ENCODE measurements at places on chromosomes 7 and 10.

DNA sequence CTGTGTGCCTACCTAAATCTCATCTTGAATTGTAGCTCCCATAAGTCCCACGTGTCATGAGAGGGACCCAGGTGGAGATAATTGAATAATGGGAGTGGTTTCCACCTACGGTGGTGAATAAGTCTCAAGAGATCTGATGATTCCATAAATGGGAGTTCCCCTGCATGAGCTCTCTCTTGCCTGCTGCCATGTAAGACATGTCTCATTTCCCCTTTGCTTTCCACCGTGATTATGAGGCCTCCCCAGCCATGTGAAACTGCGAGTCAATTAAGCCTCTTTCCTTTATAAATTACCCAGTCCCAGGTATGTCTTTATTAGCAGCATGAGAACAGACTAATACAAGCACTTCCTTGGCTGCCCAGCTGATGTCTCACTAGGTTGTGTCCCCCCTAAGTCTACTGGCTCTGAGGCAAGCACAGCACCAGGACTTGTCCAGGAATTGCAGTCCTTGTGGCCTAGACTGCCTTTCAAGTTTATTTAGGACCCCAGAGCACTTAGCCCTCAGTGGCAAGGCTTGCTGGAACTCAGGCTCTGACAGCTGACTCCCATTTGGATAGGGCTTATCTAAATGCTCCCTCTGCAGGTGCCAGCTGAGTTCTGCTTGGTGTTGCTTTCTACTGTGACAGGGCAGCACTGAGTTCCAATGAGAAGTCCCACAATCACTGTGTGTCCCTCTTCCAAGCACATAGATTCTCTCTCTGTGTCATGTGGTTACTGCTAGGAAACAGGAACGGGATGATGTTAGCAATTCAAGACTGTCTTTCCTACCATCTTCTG, 59.0 kb upstream of the TAS2R16 start:
- no peak for DNase-seq

DNA sequence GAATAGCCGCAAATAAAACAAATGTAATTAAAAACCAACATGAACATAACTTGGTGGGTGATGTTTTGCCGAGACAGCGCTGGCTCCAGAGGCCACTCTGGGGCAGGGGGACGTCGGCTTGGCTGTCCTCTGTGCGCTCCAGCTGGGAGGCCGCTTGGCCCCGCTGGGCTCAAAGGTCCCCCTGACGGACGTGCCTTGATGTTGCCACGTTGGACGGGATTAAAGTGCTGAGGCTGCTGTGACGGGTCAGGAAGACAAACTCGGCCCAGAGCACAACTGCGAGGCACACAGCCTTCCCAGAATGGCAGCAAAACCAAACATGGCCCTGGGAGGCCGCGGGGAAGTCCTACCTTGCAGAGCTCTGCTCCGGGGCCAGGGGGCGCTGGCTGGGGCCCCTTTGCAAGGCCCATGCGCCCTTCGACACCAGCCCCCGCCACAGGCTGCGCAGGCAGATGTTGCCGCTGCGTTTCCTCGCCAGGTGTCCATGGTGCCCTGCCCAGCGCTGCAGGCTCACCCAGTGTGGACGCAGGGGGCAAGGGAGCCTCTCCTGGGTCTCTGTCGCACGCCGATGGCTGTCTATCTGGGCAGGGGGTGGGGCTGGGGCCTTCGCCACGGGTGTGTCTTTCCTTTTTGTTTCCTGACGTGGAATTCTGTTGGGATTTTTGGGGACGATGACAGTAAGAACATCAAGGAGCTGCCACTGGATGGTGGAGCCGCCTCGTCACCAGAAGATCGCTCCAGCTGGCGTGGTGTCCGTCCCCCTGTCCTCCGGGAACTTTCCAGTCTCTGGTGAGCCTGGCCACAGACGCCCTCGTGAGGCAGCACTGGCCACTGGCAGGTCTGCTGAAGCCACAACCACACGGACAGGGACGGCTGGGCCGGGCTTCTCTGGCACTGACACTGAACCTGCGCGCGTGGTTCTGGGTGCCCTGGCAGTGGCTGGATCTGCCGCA, 99.6 kb upstream of the DIP2C start:
- peak; percentile 84 for DNase-seq

DNA sequence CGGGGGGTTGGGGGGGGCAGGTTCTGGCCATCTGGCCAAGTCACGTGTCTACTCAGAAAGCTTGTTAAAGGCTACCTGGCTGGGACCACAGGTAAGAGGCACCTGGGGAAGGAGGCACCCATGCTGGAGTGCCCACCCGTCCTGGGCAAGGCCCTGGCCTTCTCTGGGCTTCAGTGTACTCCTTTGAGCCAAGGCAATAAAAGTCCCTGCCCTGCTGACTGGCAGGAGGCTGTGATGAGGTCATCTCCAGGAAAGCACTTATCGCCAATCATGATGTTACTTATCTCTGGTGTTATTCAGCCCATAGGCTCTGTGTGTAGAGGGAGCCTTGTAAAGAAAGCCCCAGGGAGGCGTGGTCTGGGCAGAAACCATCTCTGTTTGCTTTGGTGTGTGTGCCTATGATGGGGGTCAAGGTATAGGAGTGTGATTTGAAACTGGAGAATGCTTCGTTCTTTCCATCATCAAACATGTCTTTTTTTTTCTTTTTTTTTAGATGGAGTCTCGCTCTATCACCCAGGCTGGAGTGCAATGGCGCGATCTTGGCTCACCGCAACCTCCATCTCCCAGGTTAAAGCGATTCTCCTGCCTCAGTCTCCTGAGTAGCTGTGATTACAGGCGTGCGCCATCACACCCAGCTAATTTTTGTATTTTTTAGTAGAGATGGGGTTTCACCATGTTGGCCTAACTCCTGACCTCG, 2.5 kb upstream of the CLDN4 start:
- DNase-seq = no peak

- no peak for DNase-seq
Measured at GRCh38 chr10:119022846-119023552, 6.5 kb upstream of the NANOS1 start.

DNA sequence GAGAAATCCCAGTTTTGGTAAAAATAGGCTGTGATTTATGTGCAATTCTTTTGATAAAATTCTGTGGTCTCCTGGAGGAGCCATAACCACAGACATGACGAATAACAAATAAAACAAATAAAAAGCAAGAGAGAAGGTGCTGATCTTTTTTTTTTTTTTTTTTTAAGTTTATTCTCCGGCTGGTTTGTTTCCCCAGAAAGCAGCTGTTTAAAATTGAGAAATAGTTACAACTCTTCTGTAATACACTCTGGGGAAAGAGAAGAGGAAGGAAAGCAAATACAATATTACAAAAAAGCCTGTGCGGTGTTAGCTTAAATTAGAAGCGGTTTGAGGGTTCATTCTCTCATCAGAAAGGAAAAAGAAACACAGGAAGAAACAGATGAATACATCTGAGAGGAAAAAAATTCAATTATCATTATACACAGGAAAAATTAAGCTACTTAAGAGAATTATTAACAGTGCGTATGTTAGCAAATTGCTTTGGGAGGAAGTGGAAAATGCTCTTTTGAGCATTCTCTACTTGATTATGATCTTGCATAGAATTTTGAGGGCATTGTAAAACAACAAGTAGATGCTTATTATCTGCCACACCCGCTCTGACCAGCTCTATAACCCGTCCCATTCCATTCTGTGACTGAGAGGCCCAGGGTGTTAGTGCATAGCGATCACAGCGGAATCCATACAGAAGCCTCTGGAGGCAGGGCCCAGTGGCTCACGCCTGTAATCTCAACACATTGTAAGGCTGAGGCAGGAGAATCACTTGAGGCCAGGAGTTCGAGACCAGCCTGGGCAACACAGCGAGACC, 40.6 kb upstream of the WAC start:
- no peak for DNase-seq

GRCh38 chr7:74343281-74344131, 54.3 kb downstream of the CLIP2 start:
- no peak for DNase-seq

GRCh38 chr10:3199488-3199887, 26.9 kb upstream of the PITRM1 start:
- DNase-seq = no peak

Measured in dorsolateral prefrontal cortex (tissue), 122 donors.